ENCODE measurements at places on chromosomes 2 and 18.

DNA sequence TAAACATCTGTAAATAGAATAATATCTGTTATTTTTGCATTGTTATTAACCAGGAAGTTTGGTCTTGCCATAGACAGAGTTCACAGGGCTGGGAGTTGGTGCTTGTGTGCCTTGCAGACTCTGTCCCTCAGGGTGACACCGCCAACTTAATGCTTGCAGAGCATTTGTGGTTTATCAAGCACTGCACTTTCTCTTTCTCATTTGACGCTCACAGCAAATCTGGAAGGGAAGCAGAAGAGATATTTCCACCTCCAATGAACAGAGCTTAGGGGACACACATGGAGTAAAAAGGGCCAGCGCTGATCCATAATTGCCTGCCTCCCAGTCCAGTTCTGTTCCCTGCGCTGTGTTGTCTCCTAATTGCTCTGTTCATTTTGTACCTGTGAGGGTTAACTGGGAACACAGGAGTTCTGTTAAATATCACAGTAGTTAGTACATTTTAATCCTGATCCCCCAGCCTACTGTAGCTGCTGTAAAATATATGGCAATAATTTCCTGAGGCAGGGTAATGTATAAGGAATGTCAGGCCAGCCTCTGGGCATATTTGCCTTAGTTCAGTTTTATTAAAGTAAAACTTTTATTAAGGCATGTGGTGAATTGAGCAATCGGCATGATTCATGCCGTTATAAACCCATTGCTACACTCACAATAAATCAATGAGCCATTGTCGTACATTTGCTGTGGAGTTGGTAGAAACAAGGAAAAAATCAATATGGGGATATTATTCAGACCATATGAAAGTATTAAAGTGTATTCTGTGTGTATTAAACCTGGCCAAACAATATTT, 182.5 kb upstream of the OSR1 start:
- DNase-seq: peak; percentile 59

- no peak for DNase-seq
Measured at GRCh38 chr2:183995632-183996031, 602.7 kb upstream of the ZNF804A start.

DNA sequence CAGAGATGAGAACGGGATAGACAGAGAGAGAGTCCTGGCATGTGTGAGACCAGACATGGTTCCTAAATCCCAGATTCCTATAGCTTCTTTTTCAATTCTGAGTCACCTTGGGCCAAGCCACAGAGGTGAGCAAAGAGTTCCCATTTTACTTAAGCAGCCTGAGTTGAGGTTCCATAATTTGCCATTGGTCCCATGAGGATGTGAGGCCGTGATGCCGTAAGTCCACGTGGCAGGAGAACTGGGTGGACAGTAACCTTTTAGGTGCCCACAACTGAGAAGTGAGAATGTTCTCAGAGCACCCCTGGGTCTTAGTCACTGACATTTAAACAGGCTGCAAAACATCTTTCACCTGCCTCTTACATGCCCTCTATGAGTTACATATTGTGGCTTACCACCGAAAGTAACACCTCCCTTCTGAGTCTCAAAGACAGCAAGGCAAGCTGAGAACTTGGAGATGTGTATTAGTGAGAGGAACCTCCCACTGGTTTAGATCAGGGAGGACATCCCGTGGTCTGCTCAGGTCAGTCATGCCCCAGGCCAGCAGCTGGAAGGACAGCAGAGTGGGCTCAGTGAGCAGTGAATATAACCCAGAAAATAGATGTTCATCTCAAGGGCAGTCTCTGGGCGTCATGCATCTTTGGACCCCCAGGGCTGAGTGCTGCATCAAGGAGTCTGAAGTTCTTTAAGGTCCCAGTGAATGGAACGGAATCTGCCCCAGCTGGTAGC, 127.9 kb upstream of the LGALSL start:
- no peak for DNase-seq

DNA sequence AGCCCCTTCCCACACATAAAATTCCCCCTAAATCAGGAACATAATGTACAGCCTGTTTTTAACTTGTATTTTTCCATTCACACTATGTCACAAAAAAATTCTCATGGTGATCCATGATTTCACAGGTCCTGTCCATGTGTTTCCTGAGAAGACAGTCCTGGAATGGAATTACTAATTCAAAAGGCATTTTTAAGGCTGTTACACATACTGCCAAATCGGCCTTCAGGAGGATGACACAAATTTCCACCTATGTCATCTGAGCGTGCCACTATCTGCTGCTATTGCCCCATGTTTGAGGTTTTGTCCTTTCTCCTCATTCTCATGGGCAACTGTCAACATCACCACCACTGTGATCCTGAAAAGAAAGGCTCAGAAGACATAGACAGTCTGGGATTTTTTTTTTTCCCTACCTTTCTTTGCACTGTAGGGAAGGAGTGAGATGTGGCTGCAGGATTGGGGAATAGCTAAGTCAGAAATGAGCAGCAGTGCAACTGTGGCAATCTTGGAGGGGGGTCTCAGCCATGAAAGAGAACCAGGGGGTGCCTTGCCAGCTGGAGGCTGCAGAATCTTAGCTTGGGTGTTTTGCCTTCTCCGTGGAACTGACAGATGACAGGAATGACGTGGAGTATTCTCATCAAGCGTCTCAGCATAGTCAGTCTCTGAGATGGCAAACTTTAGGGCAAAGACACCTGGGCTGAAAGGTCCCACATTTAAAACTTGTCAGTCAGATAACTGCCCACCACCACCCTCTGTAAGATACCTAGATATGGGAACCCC, 73.4 kb downstream of the MARCHF4 start:
- DNase-seq: peak; percentile 57

DNA sequence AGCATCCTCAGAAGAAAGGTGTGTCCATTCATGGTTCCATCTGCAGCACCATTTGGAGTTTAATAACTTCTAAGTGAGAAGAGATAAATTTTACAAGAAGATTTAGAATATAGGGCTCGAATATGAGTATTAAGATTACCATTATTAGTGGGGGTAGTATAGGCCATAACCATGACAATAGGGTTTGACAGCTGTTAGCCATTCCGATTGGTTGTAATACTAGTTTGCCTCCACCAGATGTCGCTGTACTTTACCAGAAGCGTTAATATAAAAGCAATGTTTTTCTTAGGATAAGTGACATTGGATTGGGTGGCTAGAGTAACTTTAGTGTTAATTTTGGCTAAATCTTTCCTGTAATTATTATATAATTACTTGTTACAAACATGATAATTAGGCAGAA, 107.5 kb upstream of the SRD5A2 start:
- DNase-seq: peak; percentile 16

DNA sequence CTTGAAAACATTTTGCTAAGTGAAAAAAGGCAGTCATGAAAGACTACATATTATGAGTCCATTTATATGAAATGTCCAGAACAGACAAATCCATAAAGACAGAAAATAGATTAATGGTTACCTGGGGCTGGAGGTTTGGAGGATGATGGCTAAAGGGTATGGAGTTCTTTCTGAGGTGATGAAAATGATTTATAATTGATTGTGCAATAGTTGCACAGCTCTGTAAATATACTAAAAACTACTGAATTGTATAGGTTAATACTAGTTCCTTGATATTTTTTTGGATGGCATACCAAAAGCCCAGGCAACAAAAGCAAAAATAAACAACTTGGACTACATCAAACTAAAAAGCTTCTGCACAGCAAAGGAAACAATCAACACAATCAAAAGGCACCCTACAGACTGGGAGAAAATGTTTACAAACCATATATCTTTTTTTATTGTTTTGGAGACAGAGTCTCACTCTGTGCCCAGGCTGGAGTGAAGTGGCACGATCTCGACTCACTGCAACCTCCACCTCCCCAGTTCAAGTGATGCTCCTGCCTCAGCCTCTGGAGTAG, 21.5 kb downstream of the SOS1 start:
- no peak for DNase-seq

- DNase-seq: no peak
Measured at GRCh38 chr18:22711192-22711685, 221.9 kb upstream of the RBBP8 start.

All from SW 1271 (cell line).